Mesenchymal stem cell (in vitro differentiated cells and primary cell): ENCODE measurements at places on chromosomes 6 and 20.

GRCh38 chr20:13278812-13279570 lies 57.9 kb downstream of the ISM1 start:
- H3K4me1 ChIP-seq: peaks cover 4% of the 10 kb centered on the region
- H3K27me3 ChIP-seq: no peaks in the 10 kb centered on the region

- no peaks in the 10 kb centered on the region for H3K4me1 ChIP-seq
- H3K27me3 ChIP-seq: no peaks in the 10 kb centered on the region
- no peak overlapping the region for H3K27ac ChIP-seq
These were observed 45.5 kb upstream of the CCR6 start for GRCh38 chr6:167077241-167077932.

GRCh38 chr6:90460051-90460450 lies 126.8 kb downstream of the MAP3K7 start:
- no peak overlapping the region for H3K4me3 ChIP-seq
- H3K4me1 ChIP-seq: no peaks in the 10 kb centered on the region
- H3K27me3 ChIP-seq: peaks cover 7% of the 10 kb centered on the region
- DNase-seq: no peak
- no peaks in the 10 kb centered on the region for H3K36me3 ChIP-seq
- H3K27ac ChIP-seq: no peak overlapping the region

DNA sequence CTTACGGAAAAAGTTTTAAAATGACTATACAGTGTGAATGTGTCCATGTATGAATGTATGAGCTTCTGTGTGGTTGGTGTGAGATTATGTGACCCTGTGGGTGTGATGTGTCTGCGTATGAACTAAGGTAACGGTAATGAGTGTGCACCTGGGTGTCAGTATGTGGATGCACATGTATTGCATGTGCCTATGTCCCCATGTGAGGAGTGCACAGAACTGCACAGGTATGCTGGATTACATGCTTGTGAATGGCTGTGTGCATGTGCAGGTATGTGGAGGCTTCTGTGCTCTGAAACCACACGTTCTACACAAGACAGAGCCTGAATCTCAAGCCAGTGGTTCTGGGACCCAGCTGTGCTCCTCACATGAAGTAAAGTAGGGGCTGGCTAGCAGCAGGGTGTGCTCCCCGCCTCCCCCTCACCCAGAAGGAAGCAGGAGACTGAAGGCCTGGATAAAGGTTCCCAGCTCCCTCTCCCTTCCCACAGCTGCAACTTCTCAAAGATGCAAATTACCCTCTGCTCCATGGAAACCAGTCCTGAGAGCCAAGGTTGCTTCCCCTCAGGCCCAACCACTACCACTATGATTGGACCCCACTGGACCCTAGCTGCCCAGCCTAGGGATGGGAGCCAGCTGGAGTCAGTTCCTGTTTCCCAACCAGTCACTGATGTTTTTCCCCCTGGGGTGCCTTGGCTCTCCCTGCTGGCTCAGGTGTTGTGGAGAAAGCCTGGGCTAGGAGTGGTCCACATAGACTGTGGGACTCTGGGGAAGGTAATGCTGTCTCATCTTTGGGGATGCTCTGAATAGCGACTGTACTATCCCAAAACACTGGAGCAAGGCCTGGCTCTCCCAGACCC lies 24.8 kb upstream of the SPDEF start:
- DNase-seq: peak; percentile 41
- no peaks in the 10 kb centered on the region for H3K4me1 ChIP-seq
- no peaks in the 10 kb centered on the region for H3K36me3 ChIP-seq
- no peaks in the 10 kb centered on the region for H3K27me3 ChIP-seq

- H3K4me1 ChIP-seq: no peaks in the 10 kb centered on the region
- H3K27me3 ChIP-seq: no peaks in the 10 kb centered on the region
- H3K4me3 ChIP-seq: no peak overlapping the region
- no peak for DNase-seq
- H3K27ac ChIP-seq: no peak overlapping the region
- no peaks in the 10 kb centered on the region for H3K36me3 ChIP-seq
These were observed 10.2 kb downstream of the TAAR1 start for GRCh38 chr6:132648828-132649227.

DNA sequence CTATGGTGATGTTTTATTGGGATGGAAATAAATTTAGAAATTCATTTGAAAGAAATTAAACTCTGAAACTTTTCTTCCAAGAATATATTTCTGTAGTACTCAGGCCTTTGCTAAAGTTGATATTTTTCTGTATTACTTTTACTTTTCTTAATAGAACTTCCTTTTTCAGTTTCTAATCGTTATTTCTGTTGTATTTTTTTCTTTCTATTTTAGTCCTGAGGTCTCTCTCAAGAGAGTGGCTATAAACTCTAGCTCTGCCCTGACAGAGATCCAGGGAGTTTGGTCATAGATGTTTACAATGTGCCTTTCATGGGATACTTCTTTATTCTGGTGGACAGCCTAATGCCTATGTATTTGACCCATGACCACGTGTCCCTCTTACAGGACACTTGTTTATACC lies 51.0 kb downstream of the OR2B6 start:
- H3K4me3 ChIP-seq: no peak overlapping the region
- H3K36me3 ChIP-seq: no peaks in the 10 kb centered on the region
- no peaks in the 10 kb centered on the region for H3K4me1 ChIP-seq
- DNase-seq: no peak
- no peak overlapping the region for H3K27ac ChIP-seq

- no peak overlapping the region for H3K27ac ChIP-seq
- H3K27me3 ChIP-seq: peaks cover 25% of the 10 kb centered on the region
- no peak overlapping the region for H3K4me3 ChIP-seq
These were observed 8.9 kb downstream of the SLC16A10 start for GRCh38 chr6:111096246-111096645.

- H3K36me3 ChIP-seq: no peaks in the 10 kb centered on the region
- H3K4me1 ChIP-seq: no peaks in the 10 kb centered on the region
- no peak overlapping the region for H3K4me3 ChIP-seq
- no peak overlapping the region for H3K27ac ChIP-seq
- peaks cover 3% of the 10 kb centered on the region for H3K27me3 ChIP-seq
- peak; percentile 43 for DNase-seq
These were observed 69.1 kb downstream of the SLC35F1 start for GRCh38 chr6:117976030-117976651.

DNA sequence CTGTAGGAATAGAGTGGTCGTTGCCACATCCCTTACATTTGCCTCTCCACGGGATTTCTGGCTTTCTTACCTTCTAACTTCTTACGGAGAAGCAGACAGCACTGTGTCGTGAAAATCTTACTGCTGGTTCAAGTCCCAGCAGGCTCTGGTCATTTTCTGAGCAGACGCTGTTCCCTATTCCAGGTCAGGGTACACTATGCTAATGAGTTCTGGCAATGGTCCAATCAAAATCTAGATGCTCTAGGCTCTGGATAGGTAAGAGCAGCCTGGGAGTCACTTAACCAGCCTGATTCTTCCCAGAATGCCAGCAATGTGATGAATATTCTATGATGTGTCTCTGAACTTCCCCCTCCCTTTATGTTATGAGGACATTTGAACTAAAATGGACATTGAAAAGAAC lies at the start of gene GCM1:
Gene GCM1, minus strand, starts transcription at position 158 of the 400 bp plus-strand sequence. CDS start 3,209 bp downstream, outside the sequence.
- H3K27me3 ChIP-seq: no peaks in the 10 kb centered on the region
- H3K27ac ChIP-seq: no peak within 1 kb of the TSS
- no peak for DNase-seq
- no peaks in the 10 kb centered on the region for H3K4me1 ChIP-seq
- H3K36me3 ChIP-seq: no peaks in the 10 kb centered on the region

- no peaks in the 10 kb centered on the region for H3K27me3 ChIP-seq
- H3K36me3 ChIP-seq: no peaks in the 10 kb centered on the region
- no peak for DNase-seq
- no peak overlapping the region for H3K4me3 ChIP-seq
These were observed 38.9 kb downstream of the MGME1 start for GRCh38 chr20:18007534-18008292.

DNA sequence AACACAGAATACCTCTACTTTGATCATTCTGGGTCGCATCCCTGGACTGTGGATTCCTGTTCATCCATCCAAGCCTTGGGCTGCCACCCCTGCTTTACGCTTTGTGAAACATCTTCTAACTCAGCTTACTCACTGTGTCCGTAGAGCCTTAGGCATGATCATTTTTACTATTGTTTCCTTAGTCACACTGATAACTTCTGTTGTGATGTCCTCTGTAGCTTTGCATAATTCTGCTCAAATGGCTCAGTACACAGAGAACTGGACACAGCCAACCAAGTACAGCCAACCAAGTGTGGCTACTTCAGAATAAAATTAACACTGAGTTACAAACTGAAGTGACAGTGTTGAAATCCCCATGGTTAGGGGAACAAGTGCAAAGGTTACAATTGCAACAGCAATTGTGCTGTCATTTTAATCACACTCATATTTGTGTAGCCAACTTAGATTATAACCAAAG lies 8.6 kb upstream of the FKBP1A start:
- peaks cover under 1% of the 10 kb centered on the region for H3K27me3 ChIP-seq
- peaks cover 4% of the 10 kb centered on the region for H3K4me1 ChIP-seq
- no peak overlapping the region for H3K4me3 ChIP-seq
- H3K36me3 ChIP-seq: no peaks in the 10 kb centered on the region
- H3K27ac ChIP-seq: no peak overlapping the region

DNA sequence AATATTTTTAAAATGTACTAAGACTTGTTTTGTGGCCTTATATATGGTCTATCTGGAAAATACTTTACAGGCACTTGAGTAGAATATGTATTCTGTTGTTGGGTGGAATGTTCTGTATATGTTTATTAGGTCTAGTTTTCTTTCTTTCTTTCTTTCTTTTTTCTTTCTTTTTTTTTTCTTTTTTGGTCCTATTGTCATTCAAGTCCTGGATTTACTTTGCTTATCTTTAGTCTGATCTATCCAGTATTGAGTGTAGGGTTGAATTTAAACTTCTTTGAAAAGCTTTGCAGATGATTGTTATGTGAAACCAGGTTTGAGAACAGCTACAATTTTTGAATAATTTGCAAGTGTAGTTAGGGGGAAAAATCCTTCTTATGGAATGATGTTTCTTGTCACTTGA lies 67.1 kb upstream of the GRIK2 start:
- no peak overlapping the region for H3K4me3 ChIP-seq
- no peak overlapping the region for H3K27ac ChIP-seq
- no peaks in the 10 kb centered on the region for H3K4me1 ChIP-seq
- no peaks in the 10 kb centered on the region for H3K36me3 ChIP-seq

- no peaks in the 10 kb centered on the region for H3K27me3 ChIP-seq
- no peaks in the 10 kb centered on the region for H3K36me3 ChIP-seq
- no peak for DNase-seq
- no peak overlapping the region for H3K27ac ChIP-seq
These were observed 60.3 kb downstream of the UTRN start for GRCh38 chr6:144345451-144345850.

DNA sequence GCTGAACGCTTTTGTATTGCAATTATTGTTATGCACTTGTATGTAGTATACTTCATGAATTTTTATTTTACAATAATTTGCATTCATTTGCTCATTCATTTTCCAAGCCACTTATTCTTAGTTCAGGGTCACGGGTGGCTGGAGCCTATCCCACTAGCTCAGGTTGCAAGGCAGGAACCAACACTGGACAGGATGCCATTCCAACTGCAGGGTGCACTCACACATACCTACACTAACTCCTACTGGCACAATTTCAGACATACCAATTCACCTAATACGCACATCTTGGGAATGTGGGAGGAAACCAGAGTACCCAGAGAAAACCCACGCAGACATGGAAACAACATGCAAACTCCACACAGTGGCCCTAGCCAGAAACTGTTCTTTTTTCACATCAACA lies 61.8 kb downstream of the LMBRD1 start:
- H3K36me3 ChIP-seq: peaks cover 8% of the 10 kb centered on the region
- H3K27ac ChIP-seq: no peak overlapping the region
- H3K4me1 ChIP-seq: peaks cover 1% of the 10 kb centered on the region
- no peaks in the 10 kb centered on the region for H3K27me3 ChIP-seq

- no peak overlapping the region for H3K27ac ChIP-seq
- DNase-seq: no peak
- no peaks in the 10 kb centered on the region for H3K4me1 ChIP-seq
- H3K27me3 ChIP-seq: no peaks in the 10 kb centered on the region
- H3K4me3 ChIP-seq: no peak overlapping the region
- peaks cover 56% of the 10 kb centered on the region for H3K36me3 ChIP-seq
These were observed 20.8 kb upstream of the ZNF451 start for GRCh38 chr6:57069228-57069627.

DNA sequence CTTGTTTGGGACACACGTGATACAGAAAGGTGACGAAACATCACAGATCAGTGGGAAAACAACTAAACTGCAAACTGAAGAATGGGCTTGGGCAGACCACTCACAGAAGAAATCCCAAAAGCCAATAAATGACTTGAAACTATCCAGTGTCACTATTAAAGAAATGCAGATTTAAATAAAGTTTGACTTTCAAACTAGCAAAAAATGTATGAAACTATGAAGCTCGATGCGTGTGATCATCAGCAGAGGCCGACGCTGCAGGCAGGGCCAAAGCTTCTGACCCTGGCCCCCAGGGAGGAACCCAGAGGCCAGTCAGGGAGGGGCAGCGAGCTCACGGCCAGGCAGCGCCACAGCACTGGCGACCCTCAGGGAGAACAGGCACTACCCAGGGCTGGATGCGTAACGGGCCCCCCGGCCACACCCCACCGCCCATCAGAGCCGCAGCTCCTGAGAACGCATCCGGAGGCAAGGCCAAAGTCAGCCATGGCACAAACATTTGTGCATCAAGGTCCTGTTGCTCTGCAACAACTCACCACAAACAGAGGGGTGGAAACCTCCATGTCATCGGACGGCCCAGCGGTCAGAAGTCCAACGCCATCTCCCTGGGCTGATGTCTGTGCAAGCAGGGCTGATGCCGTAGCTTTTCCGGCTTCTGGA lies 94.1 kb downstream of the YTHDF1 start:
- no peak overlapping the region for H3K27ac ChIP-seq
- DNase-seq: no peak
- no peak overlapping the region for H3K4me3 ChIP-seq
- H3K36me3 ChIP-seq: no peaks in the 10 kb centered on the region
- peaks cover 43% of the 10 kb centered on the region for H3K27me3 ChIP-seq
- H3K4me1 ChIP-seq: no peaks in the 10 kb centered on the region

DNA sequence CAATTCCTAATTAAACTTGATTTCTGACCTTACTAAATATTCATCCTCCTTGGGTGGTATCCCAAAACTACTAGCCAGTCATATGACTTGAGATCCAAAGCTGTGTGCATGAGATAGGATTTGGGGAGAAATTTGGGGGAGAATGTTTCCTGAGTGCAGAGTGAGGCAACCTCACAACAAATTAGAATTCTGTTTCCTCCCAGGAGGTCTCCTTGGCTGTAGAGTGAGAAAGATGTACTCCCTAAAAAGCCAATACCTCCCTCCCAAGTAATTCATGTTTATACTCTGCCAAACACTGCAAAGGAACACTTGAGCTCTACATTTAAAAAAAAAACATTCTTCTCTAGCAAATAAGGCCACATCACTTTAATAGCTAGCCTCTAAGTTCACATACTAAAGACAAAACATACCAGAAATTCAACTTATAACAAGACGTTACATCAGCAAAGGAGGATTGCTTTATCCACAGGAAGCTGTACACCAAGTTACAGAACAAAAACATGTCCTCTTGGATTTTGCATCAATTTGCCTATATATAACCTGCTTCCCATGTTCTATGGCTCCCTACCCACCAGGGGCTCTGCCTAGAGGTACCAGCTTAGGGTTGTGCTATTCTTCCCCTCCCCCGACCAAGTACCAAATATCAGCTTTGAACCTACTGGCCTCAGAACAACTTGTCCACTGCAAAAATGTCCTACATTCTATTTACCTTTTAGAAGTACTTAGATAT lies 15.4 kb upstream of the TMEM30A start:
- no peak for DNase-seq
- H3K36me3 ChIP-seq: no peaks in the 10 kb centered on the region
- H3K4me1 ChIP-seq: no peaks in the 10 kb centered on the region
- no peak overlapping the region for H3K27ac ChIP-seq
- H3K27me3 ChIP-seq: no peaks in the 10 kb centered on the region
